ENCODE measurements at places on chromosomes 4 and X.

DNA sequence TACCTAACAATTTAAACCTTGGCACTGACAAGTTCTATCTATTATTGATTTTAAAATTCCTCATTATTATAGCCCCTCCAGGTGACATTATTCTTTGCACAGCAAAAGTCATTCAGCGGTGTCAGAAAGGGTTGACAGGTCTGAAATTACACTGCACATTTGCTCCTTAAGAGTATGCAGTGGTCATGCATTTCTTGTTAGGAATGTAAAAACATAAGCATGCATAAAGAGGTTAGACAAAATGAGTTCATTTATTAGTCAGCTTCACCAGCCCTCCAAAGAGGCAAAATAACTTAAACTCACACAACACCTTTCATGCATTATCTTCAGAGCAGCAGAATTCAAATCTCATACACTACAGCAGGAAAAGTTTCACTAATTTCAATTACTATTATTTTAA, 158.8 kb downstream of the HNRNPD start:
- no peak for DNase-seq

GRCh38 chrX:15977644-15978043, 123.0 kb upstream of the AP1S2 start:
- no peak for DNase-seq

GRCh38 chrX:34716302-34716701, 59.2 kb upstream of the TMEM47 start:
- no peak for DNase-seq

- DNase-seq = no peak
Measured at GRCh38 chr4:69727926-69728325, 32.5 kb downstream of the SULT1B1 start.

DNA sequence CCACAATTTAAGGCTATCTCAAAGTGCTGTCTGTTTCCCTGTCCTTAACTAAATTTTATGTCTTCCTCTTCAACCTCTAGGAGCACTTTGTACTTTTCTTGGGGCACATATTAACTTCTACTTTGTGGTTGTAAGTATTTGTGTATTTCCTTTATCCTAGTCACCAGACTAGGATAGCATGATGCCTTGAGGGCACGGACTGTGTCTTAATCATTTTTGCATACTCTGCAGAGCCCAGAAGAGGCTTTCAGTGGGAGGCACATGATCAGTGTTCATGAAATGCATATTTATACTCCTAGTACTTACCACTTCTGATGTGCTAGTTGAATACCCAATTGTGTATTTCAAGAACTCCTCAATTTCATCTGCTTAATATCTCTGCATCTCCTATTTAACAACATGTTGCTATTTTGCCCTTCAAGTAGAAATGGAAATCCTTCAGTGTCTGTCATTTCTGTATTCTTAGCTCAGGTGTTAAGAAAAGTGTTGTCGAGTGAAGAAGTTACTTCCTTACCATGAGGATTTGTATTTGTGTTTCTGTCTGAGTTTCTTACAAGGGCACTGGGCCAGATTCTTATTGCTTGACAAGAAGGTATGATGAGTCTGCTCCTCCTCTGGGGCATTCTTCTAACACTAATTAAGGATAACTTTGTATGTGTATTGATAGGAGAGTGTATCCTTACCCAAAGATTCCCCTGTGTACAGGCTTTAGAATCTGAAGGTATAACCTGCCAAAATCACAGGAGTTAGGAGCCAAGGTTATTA, 28.3 kb upstream of the PGRMC2 start:
- DNase-seq = no peak

DNA sequence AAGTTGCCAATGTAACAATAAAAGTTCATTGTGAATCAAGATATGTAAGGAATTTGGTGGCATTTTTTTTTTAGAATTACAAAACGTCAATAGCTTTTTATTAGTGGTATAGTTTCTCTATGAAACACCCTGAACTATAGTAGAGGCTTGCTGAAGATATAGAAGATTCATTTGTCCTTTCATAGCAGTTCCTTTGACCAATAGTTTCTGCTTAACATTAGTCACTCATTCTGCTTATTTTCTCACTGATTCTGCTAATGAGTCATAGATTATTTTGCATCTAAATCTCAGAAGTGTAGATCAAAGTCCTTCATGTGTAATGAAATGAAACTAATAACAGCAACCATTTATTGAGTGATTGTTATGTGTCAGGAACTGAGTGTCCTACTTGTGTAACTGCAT, 205.0 kb upstream of the TET2 start:
- no peak for DNase-seq

DNA sequence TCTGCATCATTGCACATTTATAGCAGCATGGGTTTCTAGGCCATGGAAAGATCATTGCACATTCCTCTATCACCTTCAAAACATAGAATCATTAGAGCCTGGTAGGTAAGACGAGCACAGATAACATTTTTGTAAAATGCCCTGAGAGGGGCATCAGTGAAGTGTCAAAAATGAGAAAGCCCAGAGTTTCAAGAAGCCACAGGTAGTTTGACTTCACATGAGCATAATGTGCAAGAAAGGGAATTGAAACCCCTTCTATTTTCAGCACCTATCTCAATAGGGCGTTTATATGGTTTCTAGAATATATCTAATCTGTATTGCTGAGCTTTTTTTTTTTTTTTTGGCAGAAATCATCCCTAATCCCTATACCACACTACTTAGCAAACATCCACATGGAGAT, 2441.7 kb downstream of the ARAP2 start:
- no peak for DNase-seq

GRCh38 chrX:136754651-136755050, 26.1 kb downstream of the ARHGEF6 start:
- DNase-seq = no peak

DNA sequence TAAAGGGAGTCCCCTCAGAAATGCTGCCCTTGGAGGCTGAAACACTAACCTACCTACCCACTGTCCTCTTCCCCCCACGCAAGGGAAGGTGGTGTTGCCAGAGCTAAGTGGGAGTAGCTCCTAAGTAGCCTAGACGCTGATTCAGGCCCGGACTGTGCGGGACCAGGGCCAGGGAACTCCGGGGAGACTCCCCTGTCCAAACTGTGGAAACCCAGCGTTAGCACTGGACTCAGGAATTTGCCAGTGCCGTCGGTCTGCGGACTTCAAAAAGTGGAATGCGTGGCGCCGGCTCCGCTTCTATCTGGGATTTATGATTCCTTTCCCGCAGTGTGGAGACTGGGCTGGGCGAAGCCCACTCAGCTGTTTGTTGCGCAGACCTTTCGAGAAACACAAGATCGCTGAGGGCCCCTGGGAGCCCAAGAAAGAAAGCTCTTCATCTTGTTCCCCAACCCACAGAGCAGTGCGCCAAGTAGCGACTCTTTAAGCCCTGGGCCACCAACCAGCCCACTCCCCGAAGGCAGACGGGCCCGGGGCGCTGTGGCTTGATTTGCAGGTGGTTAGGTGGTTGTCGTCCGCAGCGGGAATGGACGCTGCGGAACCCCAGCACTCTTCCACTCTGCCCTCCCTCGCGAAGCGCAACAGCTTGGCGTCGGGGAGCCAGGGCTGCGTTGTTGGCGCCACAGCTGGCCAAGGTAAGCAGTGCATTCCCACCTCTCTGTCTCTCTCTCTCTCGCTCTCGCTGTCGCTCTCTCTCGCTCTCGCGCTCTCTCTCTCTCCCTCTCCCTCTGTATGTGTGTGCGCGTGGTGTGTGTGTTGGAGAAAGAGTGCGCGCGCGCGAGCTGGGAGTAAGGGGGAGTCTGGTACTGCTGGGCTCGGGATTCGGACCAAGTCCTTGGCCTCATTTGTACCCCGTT, 2.0 kb downstream of the TMEM255A start:
- DNase-seq = peak; percentile 81

GRCh38 chrX:8847360-8847759, 46.2 kb upstream of the FAM9A start:
- no peak for DNase-seq

DNA sequence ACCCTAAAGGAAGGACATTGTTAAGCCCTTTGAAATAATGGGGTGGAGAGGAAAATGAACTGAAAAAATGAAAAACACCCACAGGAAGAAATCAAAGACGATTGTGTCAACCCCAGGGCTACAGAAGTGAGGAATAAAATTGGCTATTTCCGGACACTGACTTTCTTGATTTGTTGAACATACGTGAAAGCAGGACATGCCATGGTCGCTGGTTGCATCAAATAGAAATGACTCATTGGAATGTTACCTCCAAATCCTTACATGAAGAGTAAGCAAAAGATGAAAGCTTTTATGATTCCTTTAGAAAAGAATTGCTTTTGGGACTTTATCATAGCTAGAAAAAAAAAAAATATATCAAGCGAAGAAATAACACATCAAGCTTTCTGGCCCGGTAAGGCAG, 75.3 kb downstream of the DCUN1D4 start:
- DNase-seq = no peak

DNA sequence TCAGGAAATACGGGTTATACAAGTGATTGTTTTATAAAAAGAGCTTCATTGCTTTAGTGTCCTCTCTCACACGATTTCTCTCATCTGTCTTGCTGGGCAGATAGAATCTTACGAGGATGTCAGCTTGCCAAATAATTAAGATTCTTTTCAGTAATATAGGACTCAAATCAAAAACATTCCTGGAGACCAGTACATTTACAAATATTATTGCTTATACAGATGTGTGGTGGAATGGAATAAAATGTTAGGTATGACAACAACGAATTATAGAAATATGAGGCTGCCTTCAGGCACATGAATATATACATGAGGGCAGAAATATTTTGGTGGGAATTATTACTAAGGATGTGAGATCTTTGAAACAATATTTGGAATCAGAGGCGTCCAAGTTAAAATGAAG, 88.9 kb downstream of the GC start:
- no peak for DNase-seq

Data from NCI-H460 (cell line).